ENCODE measurements at places on chromosomes 1 and 21.

DNA sequence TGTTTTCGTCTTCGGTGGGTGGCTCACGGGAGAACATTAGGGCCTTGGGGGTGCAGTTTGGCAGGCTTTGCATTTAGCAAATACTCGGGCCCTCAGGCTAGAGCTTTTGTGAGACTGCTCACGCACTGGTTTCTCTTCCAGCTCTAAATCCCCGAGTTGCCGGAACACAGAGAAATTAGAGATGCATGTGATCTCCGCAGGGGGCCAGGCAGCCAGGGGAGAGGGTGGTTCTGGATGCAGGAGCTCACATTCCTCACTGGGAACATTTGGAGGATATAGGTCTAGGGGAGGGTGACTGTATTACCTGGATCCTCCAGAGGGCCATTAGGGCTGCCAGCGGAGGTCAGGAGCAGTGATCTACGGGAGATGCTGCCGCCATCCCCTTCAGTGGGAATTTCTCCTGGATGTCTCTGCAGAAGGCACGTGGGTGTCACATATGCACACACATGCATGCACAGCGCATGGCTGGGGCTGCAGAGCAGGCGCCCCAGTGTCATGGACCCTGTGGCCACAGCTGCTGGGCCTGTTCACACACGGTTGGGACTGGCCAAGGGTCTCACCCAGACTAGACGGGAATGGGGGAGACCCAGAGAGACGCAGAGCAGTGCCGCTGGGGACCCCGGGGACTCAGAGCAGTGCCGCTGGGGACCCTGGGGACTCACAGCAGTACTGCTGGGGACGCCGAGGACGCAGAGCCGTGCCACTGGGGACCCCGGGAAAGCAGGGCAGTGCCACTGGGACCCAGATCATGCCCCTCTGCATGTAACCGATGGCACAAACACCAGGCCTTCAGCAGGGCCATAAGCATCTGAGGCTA is 258.7 kb downstream of the CAMTA1 start:
- DNase-seq, result no peak

DNA sequence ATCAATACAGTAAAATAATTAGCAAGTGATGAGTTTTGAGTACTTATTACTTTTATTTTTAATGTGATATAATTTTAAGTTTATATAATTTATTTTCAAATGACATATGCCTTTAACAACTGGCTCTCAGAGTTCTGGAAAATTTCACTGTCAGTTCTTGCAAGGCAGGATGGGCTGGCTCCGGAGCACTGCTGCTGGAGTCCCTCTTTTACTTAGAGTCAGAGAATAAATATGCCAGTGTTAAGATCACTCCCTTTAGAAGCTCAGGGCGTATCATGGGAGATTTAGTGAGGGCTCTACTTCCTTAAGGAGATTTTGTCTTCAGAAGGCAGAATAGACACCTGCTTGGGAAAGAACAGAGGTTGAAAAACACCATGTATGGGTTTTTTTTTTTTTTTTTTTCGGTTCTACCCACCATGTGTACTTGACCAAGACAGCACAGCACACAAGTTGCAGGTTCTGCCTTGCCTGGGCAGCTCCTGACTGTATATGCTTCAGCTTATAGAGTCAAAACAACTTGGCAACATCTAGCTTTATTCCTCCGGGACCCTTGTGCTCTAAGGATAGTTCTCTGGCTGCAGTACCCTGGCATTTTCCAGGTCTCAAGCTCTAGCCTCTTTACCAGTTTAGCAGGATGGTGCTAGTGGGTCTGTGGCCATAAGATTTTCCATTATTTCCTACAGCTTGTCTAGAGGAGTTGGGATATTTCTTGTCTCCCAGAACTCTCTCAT is 29.7 kb upstream of the FMOD start:
- no peak for DNase-seq

DNA sequence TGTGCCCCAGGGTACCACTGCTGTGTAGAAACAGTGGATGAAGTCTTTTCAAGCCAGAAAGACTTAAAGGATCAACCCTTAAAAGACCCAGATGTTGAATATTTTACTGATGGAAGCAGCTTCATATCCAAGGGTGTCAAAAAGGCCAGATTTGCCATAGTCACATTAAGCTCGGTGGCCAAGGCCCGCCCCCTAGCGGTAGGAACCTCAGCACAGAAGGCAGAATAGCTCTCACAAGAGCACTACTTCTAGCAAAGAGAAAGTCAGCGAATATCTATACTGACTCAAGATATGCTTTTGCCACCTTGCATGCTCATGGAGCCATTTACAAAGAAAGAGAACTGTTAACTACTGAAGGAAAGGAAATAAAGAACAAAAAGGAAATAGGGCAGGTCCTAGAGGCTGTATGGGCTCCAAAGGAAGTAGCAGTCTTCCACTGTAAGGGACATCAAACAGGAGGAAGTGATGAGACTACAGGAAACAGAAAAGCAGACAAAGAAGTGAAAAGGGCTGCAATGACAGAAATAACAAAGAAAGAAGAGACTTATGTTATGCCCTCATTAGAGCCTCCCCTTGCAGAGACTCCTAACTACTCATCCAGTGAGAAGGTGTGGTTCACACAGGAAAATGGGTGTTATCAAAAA is 90.5 kb downstream of the LIPI start:
- no peak for DNase-seq

DNA sequence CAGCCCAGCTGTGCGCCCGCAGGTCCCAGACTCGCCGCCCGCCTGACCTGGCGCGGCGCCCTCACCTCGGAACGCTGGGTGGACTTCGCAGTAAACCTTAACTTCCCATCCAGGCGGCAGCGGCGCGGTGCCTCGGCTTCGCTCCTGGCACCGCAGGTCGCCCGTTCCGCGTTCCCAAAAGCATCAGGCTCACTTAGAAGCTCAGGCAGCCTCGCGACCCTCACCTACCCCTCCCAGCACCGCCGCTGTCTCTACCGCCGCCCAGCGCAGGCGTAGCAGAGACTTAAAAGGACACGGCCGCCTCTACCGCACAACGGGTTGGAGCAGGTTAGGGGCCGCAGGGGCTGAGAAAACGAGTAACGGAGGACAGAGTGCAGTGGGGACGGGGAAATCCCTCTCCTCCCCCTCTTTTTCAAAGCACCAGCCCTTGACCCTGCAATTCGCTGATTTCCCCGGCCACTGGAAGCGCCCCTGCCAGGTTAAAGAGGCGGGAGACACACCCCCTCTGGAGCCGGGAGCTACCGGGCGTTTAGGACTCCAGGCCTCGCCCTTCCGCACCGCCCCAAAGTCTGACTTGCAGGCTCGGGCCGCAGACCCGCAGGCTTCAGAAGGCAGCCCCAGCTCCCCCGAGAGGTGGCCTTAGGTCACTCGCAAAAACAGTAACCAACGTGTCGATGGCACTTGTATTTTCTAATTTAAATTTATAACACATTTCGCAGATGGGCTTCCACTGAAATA is 328.5 kb downstream of the FAM72C start:
- no peak for DNase-seq

DNA sequence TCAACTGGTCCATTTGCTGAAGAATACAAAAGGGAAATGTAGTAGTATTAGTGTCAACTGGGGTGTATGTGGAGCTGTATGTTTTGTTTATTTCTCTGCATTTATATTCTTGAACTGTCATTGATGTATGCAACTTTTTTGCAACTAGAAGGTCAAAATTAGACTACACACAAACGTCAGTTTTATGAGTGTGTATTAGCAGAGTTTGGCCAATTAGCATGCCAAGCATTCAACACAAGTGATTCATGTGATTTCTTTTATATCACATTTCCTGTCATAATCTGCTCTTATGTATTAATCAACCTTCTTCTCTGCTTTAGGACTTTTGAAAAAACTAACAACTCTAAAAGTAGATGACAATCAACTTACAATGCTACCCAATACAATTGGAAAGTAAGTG is 211.1 kb downstream of the LRRC40 start:
- DNase-seq, result no peak

DNA sequence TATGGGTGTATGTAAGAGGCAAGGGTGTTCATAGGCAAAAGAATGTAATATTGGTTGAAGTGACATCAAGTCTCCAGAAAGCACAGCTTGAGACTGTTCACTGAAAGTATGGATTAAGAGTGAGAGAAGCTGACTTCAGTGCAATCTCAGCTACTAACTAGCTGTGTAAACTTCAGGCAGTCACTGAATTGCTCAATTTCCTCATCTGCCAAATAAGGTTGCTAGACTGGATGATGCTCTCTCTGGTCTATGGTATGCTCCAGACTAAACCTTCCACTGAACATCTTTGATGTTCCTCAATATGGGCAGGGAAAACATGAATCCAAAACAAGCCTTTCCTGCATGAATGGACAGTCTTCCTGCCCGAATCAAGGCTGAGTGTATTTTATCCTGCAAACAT is 111.8 kb upstream of the USH2A start:
- DNase-seq, result no peak

- DNase-seq, result no peak
These were observed 501 bp upstream of the DNAJC6 start for GRCh38 chr1:65308781-65309303.

GRCh38 chr1:92310185-92310597 is 11.3 kb downstream of the RPAP2 start:
- peak; percentile 21 for DNase-seq

GRCh38 chr1:17927952-17928351 is 172.8 kb downstream of the ACTL8 start:
- DNase-seq, result no peak

- DNase-seq, result no peak
These were observed 14.5 kb downstream of the KRTAP10-1 start for GRCh38 chr21:44525391-44526095.

DNA sequence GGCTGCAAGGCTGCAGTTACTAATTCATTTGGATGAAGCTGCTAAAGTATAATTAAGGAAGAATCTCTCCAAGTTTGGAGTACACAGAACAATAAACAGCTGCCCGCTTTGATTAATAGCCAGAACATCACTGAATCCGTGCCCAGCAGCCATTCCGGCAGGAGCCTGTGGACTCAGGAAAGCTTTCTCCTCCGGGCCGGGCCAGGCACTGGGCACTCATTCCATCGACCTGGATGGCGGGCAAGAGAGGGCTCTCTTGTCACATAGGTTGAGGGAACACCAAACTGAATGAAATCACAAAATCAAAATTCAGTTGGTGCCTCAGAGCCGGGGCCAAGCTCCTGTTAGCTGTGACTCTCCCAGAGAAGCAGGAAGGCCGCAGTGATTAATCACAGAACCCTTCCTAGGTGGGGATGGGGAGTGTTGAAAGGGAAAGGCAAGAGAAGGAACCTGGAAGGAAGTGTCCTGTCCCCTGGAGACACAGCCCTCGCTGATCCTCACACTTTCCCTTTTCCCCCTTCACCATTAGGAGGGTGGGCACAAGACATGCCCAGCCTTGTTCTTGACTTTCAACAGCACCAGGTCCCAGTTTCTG is 306.7 kb downstream of the NPHP4 start:
- DNase-seq, result no peak

- DNase-seq, result no peak
These were observed 61.4 kb downstream of the RNASEL start for GRCh38 chr1:182527680-182528079.

DNA sequence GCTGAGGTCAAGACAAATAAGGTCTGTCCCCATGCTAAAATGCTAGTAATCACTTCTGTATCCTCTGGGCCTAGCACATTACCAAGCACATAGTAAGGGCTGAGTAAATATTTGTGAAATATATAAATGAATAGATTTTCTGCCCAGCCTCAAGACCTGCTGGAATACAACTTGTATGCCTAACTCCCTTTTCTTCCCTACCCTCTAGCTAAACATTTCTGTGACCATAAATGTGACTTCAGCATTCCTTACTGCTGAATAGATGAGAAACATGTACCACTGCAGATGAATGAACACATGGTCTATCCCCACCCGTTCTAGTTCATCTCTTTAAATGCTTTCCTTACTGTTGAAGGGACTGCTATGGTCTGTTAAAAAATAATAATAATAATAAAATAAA is 209.0 kb upstream of the HOOK1 start:
- no peak for DNase-seq

DNA sequence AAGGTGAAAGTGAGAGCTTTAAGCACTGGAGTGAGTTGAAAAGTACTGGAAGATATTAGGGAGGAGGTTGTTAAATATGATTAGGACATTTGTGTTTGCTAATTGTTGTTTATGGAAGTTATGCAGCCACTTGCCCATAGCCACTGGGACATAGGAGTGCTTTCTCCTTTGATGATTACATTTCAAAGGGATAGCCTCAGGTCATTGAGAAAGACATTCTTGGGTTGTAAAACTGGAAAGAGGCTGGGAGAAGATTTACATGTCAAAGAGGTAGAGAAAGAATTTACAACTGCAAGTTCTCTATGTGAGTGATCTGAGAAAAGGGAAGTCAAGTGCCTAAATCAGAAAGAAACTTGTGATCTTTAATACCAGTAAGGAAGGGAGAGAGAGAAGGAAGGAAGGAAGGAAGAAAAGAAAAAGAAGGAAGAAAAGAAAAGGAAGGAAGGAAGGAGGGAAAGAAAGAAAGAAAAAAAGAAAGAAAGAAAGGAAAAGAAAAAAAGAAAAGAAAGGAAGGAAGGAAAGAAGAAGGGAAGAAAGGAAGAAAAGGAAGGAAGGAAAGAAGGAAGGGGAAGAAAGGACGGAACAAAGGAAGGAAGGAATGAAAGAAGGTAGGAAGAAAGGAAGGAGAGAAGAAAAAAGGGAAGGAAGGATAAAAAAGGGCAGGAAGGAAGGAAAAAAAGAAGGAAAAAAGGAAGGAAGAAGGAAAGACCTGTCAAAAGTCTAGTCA is 284.6 kb upstream of the DPYD start:
- DNase-seq, result no peak

GRCh38 chr1:28792644-28793121 is 19.3 kb upstream of the OPRD1 start:
- DNase-seq, result no peak

DNA sequence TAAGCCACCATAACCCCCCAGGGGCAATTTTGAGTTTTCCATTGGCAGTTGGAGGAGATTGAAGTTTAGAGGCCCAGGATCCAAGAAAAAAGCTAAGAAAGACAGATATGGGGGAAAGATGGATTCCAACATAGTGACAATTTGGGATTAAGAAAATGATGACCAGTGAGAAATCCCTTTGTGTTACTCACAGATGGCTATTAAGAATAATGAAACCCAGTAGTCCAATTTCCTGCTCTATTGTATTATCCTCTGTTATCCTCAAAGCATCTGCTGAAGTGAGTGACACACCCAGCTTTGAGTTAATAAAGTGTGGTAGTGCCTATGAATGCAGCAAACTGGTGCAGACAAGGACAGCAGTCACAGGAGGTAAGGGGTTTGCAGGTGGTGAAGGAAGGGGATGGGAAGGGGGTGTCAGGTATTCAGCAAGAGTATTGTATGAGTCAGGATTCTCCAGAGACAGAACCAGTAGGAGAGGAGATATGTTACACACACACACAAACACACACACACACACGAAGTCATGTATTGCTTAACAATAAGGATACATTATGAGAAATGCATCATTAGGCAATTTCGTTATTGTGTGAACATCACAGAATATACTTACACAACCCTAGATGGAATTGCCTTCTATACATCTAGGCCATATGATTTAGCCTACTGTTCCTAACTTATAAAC is 112.4 kb upstream of the VANGL1 start:
- DNase-seq, result no peak

- no peak for DNase-seq
These were observed 361.8 kb upstream of the VAMP3 start for GRCh38 chr1:7409278-7409677.
